Activated CD4-positive, alpha-beta T cell treated with anti-CD3 and anti-CD28 coated beads, Interleukin-2, amount 50 U/mL, for 16 hours (primary cell): ENCODE measurements at places on chromosomes 1 and 21.

- DNase-seq, result no peak
Observed at GRCh38 chr1:200311256-200311655, 98.6 kb downstream of the ZNF281 start.

DNA sequence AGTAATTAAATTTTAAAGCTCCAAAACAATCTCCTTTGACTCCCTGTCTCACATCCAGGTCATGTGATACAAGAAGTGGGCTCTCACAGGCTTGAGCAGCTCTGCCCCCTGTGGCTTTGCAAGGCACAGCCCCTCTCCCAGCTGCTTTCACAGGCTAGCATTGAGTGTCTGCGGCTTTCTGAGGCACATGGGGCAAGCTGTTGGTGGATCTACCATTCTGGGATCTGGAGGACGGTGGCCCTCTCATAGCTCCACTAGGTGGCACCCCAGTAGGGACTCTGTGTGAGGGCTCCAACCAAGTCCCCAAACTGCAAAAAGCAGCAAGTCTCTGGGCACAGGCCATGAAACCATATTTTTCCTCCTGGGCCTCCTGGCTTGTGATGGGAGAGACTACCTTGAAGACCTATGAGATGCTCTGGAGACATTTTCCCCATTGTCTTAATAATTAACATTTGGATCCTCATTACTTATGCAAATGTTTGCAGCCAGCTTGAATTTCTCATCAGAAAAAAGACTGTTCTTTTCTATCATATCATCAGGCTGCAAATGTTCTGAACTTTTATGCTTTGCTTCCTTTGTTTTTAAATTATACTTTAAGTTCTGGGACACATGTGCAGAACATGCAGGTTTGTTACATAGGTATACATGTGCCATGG, 554.1 kb upstream of the OLFM3 start:
- DNase-seq, result peak; percentile 8

- no peak for DNase-seq
Observed at GRCh38 chr1:209430821-209431259, 152.7 kb upstream of the CAMK1G start.

DNA sequence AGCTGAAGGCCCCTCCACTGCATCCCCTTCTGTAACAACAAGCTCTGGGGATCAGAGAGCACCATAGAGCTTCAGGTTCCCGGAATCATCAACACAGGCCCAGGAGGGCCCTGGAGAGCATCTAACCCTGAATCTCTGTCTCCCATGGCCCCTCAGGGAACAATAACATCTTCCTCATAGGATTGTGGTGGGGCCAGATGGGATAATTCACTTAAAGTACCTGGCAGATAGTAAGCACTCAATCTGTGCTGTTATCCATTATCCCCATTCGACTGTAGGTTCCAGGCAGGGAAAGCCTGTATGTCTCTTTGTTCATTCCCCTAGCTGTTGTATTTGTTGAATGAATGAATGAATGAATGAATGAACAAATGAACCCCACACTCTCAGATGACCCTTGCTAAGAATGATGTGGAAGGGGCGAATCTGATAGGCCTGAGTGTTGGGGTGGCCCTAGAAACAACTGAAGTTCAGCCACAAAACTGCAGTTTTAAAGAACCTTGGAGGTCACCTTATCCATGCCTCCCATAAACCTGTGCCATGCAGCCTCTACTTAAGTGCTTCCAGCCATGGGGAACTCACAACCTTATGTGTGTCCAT, 14.5 kb downstream of the LAPTM5 start:
- DNase-seq, result no peak

DNA sequence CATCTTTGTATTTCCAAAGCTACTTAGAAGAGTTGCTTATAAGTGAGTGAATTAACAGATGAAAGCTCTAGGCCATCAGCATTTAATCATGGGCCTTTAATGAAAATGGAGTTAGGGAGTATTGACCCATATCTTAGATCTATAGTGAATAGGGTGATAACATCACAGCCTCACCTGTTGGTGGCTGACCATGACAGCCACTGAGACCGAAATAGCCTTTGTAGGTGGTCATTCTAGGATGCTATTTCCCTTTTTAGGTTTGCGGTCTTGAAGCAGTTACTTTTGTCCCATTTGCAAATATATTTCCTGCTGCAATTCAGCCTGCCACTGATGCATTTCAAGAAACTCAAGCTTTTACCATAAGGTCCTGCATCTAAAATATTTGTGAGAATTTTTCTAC, 410.1 kb upstream of the LYPLAL1 start:
- no peak for DNase-seq

DNA sequence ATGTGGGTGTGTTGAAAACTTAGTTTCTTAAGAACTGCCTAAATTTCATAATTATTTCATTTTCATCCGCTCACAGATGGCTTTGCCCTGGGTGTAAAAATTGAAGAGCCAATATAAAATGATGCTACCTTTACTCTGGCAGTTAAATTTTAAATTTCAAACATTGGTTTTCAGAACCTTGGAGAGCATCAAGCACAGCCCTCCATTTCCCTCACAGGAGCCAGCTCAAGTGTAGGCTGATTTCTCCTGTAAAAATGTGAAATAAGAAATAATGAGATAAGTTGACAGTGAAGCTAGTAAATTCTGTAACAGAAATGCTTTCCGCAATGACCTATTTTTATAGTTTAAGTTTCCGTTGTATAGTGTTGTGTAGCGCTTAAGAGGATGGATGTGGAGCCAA, 53.9 kb upstream of the AKT3 start:
- no peak for DNase-seq
